ENCODE measurements at places on chromosomes 5 and 9.

DNA sequence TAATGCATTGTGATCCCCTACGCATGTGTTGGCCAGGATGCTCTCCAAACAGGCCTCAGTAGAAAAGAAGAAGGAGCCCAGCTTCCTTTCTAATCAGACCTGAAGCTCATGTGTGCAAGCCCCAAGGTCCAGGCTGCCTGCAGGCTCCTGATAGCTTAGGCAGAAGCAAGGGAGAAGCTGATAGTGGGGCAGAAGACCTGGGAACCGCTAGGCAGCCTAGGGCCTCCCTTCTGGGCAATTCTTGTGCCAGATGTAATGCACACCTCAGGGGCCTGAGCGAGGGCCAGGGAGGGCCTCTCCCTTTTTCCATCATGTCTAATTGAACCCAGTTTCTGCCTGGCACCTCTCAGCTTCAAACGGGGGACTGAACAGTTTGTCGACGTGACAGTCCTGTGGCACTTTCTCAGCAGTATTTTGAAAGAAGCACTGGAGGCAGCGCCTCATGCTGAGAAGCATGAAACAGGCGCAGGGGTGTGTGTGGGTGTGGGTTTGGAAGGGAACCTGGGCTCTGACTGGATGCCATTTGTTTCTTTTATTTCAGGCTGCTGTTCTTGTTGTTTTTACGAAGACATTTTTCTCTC lies 212.8 kb downstream of the PIK3R1 start:
- no peak for DNase-seq

DNA sequence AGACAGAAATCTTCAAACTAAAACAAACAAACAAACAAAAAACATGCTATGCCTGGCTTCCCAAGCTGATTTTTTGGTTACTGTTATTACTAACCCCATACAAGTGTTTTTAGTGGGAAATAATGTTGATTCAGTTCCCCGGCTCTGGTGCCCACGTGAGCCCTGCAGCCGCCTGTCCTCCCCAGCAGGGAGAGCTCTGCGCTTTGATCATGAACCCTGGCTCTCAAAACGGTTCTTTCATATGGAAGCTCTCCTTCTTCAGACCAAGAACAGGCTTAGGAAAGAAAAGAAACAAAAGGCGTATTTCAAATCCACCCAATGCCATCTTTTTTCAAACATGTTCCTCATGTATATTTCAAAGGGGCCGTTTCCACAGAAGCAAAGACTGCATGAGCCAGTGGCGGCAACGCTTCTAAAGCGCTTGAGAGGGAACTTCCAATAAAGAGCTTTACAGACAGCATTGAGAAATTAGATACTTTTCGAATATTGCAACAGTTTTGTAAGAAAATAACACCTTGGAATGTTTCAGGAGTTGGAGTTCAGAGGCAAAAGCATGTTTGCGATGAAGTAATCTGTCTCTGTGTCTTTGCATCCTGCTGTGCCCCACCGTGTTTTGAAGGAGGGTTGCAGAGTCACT lies 74.8 kb downstream of the ICE1 start:
- DNase-seq = peak; percentile 23

DNA sequence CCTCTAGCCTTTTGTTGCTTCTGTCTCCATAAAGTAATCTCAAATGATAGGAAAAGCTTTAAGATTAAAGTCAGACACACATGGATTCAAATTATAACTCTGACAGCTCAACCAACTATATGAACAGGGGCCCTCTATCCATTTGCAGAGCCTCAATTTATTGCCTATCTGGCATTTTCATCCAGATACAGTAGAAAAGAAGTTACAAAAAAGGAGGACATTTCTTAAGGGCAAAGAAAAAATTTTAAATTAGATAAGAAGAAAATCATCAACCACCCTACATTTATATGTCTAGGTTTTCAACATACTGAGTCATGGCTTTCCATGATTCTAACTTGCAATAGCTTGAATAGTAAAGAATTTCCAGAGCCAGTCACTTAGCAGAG lies 567.2 kb downstream of the CAAP1 start:
- DNase-seq = no peak

DNA sequence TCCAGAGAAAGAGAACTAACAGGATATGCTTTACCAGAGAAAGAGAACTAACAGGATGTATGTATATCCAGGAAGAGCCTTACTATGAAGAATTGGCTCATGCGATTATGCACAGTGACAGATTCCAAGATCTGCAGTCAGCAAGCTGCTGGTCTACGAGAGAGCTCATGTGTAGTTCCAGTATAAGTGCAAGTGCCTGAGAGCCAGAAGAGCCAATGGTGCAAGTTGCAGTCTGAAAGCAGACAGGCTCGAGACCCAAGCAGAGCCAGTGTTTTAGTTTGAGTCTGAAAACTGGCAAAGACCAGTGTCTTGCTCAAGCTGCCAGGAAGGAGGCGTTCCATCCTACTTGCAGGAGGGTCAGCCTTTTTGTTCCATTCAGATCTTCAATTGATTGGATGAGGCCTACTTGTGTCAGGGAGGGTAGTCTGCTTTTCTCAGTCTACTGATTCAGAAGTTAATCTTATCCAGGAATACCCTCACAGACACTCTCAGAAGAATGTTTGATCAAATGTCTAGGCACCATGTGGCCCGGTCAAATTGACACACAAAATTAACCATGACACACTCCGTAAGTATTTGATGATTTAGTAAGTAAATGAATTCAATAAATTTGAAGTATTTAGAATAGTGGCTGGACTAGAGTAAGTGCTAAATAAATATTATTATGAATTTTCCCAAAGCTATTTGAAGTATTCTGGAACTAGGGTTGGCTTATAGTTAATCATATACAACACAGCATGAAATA lies 372.1 kb upstream of the SGCD start:
- no peak for DNase-seq

DNA sequence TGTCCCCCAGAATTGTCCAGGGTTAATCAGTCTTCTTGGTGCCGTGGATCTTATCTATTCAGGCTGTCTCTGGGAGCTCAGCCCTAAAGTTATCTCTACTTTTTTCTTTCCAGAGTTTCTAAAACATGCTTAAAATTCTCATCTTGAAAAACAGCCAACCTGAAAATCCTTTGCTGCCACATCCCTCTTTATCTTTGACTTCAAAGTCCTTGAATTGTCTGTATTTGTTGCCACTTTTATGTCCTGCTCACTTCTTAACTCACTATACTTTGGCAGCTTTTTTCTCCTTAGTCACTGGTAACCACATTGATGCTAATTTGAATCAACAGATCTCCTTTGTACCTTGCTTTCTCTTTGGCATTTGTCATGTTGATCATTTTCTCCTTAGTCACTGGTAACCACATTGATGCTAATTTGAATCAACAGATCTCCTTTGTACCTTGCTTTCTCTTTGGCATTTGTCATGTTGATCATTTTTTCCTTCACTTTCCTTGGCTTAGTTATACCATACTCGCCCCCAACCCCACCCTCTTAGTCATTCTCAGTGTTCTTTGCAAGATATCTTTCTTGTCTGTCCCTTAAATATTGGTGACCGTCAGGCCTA lies 8.5 kb downstream of the DMXL1 start:
- DNase-seq = no peak

- no peak for DNase-seq
Measured at GRCh38 chr5:120367896-120368634, 96.0 kb upstream of the PRR16 start.

GRCh38 chr5:77400645-77401044 lies 91.5 kb downstream of the WDR41 start:
- DNase-seq = no peak

- no peak for DNase-seq
Measured at GRCh38 chr5:176466245-176466871, 18.2 kb downstream of the FAF2 start.

GRCh38 chr5:54638106-54638505 lies 120.5 kb downstream of the SNX18 start:
- DNase-seq = peak; percentile 25

DNA sequence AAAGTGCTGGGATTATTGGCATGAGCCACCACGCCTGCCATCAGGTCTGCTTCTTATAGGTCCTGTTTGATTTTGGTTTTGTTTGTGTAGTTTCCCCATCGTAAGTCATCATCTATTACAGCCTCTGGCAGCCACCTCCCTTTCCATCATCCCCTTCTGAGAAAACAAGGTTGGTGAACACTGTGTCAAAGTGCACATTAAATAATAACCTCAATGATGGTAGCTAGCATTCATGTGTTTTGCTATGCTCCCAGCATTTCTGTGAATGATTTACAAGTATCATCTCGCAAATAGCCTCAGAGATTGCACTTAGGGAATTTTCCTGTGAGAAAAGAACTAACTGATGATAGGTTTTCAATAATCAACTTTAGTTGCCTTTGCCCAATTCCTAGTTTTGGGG lies 9.9 kb downstream of the PRUNE2 start:
- no peak for DNase-seq

DNA sequence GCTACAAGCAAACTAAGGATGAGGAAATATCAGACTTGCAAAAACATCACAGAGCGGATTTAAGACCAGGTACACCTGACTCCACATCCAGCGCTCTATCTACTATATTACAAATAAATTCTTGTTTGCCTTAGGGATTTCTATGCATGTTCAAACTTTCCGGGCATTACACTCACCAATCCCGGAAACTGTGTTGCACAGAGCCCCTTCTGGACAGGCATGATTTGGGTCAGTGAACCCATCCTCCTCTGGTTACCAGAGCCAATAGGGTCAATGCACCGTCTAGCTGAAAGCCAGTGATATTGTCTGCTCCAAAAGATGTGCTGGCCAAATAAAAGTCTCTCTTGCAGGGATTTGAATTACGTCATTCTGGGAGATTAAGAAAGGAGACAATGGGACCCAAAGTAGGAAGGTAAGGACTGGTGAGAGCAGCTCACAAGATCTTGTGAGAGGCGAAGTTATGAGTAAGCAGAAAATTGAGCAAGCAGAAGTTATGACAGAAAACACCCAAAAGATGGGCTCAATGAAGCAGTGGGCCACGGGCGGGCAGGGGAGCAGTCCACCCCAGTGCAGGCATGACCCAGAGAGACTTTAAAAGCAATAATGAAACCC lies 155.8 kb upstream of the RAI14 start:
- no peak for DNase-seq

DNA sequence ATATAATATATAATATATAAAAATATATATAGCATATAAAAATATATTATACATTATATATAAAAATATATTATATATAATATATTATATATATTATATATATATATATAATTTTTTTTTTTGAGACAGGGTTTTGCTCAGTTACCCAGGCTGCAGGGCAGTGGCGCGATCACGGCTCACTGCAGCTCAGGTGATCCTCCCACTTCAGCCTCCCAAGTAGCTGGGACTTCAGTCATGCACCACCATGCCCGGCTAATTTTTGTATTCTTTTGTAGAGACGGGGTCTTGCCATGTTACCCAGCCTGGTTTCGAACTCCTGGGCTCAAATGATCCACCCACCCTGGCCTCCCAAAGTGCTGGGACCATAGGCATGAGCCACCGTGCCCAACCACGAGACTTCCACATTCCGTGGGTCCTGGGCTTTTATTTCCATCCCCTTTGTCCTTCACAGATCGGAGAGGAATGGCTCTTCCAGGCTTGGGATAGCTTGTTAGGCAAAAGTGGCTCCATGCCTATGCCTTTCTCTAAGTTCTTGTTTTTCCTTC lies 62.0 kb upstream of the IER5L start:
- DNase-seq = no peak

DNA sequence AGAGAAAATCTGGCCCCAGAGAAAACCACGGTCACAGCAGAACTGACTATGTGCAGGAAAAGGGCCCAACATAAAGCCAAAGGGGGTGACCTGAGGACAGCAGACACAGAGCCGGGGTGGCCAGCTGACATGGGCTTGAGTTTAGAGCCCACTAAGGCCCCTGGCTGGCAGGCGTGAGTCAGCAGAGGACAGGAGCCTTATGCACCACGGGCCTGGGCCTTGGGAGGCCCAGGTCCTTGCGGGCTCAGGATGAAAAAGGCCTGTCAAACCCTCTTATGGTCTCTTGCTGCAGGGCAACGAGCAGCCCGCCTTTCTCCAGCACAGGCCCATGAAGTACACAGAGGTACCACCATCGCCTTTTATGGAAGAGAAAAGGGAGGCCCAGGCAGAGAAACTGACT lies 19.7 kb downstream of the STK10 start:
- no peak for DNase-seq

- DNase-seq = no peak
Measured at GRCh38 chr9:91896097-91896496, 53.9 kb downstream of the ROR2 start.

GRCh38 chr9:109297899-109298298 lies 23.0 kb downstream of the EPB41L4B start:
- DNase-seq = no peak

GRCh38 chr9:81694541-81694940 lies 5.2 kb upstream of the TLE1 start:
- no peak for DNase-seq

GRCh38 chr5:178322736-178323540 lies 90.3 kb upstream of the PHYKPL start:
- no peak for DNase-seq

DNA sequence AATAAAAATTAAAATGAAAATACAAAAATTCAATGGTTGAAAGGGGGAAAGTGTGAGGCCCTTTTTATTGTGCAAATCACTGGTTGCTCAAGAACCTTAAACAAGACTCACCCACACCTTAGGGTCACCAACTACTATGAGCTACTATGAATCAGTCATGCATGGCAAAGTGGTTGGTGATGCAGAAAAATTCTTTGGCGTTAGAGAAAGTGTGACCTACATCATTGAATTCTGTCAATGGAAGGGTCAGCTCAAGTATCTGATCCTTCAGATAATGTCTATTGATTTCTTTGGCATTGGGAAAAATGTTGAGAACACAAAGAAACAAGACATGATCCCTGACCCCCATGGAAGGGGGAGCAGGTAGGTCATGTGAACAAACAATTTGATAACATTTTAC lies 149.7 kb upstream of the ADCY2 start:
- DNase-seq = no peak

- no peak for DNase-seq
Measured at GRCh38 chr5:39420482-39421145, 4.2 kb downstream of the DAB2 start.

DNA sequence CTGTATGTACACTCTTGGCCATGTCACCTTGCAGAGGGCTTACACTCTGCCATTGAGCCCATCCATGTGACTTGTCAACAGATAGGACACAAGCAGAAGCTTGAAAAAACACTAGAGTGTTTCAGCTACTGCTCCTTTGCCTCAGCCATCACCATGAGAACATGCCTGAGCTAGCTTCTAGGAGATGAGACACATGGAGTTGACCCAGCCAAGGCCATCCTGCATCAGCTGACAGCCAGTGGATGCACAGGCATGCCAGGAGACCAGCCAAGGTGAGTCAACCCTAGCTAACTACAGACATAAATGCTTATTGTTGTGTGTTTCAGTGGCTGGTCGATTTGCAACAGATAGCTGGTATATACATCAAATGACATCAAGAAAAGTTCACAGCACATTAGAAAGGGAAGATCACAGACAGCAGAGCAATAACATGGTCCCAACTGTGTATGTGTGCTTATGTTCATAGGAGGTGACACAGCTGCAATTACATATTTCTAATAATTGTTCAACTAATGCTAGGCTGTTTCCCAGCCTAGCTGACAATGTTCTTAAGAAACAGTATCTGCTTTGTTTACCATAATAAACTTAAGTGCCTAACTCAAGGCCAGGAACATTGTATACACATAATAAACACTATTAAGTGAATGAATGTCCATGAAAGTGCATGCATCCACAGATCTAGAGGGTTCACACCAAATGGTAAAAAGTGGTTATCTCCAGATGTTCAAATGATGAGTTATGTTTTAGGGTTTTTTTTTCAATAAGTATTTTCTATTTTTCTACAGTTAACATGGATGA lies 105.7 kb downstream of the SPOCK1 start:
- no peak for DNase-seq

- DNase-seq = no peak
Measured at GRCh38 chr9:93861736-93862358, 93.3 kb downstream of the BARX1 start.

- DNase-seq = no peak
Measured at GRCh38 chr5:30401479-30402058, 791.9 kb upstream of the CDH6 start.

All from CD4-positive, alpha-beta T cell treated with Interleukin-6 at 100 ng/mL for 8 hours (primary cell).